ENCODE measurements at places on chromosomes 16 and 17. TPM values are rescaled to one million over a fixed set of nuclear protein-coding genes. Genes with fewer than 3 reads are reported as not detected.

Gene USP43
- 14.8 TPM for total RNA-seq

Gene OTOA
- not detected for total RNA-seq

GRCh38 chr16:7272567-7273158, 60.0 kb upstream of the RBFOX1 start:
- H3K36me3 ChIP-seq = no peaks in the 10 kb centered on the region
- no peak for DNase-seq
- no peak overlapping the region for H3K27ac ChIP-seq
- H3K4me1 ChIP-seq = no peaks in the 10 kb centered on the region
- no peaks in the 10 kb centered on the region for H3K27me3 ChIP-seq

DNA sequence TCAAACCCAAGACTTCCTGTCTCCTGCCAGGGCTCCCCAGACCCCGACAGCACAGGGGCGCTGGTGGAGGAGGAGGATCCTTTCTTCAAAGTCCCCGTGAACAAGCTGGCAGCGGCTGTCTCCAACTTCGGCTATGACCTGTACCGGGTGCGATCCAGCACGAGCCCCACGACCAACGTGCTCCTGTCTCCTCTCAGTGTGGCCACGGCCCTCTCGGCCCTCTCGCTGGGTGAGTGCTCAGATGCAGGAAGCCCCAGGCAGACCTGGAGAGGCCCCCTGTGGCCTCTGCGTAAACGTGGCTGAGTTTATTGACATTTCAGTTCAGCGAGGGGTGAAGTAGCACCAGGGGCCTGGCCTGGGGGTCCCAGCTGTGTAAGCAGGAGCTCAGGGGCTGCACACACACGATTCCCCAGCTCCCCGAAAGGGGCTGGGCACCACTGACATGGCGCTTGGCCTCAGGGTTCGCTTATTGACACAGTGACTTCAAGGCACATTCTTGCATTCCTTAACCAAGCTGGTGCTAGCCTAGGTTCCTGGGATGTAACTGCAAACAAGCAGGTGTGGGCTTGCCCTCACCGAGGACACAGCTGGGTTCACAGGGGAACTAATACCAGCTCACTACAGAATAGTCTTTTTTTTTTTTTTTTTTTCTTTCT, 8.1 kb downstream of the SERPINF1 start:
- H3K27me3 ChIP-seq = no peaks in the 10 kb centered on the region
- H3K4me3 ChIP-seq = no peak overlapping the region
- peaks cover 17% of the 10 kb centered on the region for H3K4me1 ChIP-seq
- DNase-seq = peak; percentile 50
- H3K27ac ChIP-seq = peak overlapping the region; percentile 39

Measured in upper lobe of left lung (tissue), 6 donors.